ENCODE measurements at places on chromosomes 12 and 14.

DNA sequence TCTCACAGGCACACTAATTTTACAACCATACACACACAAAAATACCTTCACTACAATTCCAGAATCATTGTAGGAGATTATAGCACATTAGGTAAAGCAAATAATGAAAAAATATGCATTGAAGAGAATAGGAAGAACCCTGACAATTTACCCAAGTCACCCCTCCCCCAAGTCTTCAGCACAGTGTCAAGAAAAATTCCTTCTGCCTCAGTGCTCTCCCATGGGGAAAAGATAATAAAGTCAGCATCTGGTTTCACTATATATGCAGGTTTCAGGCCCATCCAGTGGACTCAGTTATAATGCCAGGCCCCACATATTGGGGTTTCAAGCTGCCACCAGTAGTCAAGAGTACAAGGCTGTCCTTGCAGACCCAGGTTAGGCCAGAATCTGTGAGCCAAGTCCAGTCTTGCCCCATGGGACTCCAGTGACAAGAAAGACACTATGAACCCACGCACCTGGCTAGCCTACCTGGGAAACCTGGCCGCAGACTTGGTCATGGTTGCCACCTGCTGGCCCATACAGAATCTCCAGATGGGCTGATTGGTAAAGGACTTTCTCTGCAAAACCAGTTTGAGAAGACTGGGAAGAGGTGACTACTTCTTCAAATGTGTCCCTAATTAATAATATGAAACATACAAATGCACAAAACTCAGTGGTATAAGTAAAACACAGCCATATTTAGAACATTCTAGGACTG, 398.6 kb upstream of the FLRT2 start:
- DNase-seq = no peak

DNA sequence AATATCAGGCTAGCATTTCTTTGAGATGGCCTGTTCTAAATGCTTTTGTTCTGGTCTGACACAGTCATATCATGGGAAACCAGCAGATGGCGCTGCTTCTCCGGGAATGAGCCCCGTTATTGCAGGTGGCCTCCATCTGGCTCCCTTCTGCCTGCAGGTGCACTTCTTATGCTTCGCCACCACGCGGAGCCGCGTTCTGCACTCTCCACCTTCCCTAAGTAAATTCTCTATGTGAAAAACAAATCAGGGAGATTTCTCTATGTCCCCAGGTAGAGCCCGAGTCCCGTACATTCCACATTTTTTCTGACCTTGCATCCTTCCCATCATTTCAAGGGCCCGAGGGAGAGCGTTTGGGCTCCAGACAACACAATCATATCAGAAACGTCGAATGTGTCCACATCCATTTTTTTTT, 26.2 kb downstream of the GLRX5 start:
- peak; percentile 83 for DNase-seq

- no peak for DNase-seq
Measured at GRCh38 chr12:9149372-9149771, 33.7 kb upstream of the A2M start.

DNA sequence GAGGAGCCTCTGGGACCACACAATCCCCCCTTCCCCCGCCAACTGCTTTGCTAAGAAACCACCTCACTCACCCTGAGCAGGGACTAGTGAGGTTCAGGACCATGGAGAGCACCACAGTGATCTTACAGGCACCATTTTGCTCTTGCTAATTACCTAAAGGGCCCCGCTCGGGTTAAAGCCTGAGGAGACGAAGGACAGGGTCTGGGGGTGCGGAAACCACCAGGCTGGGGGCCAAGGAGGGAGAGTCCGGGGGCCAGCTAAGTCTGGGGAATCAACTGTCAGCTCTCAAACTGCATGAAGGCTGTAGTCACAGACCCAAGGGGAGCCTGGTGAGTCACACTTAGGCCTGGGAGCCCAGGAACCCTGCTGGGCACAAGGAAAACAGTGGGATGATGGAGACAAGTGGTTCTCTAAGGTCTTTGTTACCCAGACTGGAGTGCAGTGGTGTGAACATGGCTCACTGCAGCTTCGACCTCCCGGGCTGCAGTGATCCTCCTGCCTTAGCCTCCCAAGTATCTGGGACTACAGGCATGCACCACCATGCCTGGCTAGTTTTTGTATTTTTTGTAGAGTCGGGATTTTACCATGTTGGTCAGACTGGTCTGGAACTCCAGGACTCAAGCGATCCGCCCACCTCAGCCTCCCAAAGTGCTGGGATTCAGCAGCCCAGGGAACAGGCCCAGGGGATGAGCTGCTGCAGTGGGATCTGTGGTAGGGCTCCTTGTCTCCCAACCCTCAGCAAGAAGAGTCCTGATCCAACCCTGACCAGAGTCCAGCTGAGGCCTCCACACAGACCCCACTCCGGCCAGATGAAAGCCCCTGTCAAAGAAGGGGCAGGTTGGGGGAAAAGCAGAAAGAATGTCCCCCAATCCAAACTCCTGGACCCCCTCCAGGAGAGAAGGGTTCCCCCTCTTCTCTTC, 98.8 kb downstream of the CALM1 start:
- peak; percentile 78 for DNase-seq

DNA sequence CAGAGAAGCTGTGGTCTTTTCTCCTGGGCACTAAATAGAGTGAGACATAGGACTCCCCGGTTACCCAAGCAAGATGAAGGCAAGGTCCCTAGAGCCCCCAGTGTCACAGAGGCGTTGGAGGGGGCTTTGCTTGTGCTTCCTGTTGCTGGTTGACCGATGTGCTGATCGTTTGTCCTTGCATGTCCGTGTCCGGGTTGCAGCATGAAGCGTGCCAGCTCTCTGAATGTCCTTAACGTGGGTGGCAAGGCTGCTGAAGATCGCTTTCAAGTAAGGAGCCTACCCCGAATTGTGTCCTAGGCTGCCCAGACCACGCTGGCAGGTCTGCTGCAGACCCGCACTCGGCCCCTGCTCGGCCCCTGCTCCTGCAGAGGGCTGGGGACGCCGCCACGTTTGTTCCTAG, 23.1 kb downstream of the XRCC3 start:
- no peak for DNase-seq

GRCh38 chr14:99346470-99347080, 74.6 kb upstream of the BCL11B start:
- no peak for DNase-seq

- no peak for DNase-seq
Measured at GRCh38 chr12:116629480-116629879, 70.3 kb downstream of the MAP1LC3B2 start.

- no peak for DNase-seq
Measured at GRCh38 chr12:32534698-32535097, 135.3 kb downstream of the FGD4 start.

DNA sequence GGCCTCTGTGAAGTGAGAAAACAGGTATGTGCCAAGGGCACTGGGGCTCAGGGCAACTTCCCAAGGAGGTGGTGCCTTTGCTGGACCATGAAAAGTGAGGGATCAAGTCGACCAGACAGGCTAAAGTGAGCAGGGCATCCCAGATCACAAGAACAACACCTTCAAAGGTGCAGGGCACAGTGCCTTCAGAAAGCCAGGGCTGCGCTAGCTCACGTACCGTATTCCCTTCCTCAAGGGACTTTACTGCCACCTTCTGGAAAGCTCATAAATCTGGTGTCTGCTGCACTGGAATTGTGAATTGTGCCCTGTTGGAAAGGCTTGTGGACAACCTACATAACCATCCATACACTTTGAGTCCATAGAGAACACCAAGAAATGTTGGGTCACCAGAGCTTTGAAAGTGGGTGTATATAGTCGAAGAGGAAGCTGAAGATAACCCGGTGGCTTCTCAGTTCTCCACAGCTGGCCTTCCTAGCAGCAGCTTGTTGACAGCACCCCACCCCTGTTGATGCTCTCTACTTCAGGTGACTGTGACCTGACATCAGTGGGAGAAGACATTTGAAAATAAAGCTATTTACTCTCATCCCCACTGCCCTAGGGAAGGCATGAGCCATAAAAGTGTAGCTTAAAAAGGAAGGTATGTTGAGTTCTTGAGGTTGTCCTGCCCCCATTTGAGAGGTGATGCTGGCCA, 24.5 kb downstream of the FIGNL2 start:
- DNase-seq = peak; percentile 62

DNA sequence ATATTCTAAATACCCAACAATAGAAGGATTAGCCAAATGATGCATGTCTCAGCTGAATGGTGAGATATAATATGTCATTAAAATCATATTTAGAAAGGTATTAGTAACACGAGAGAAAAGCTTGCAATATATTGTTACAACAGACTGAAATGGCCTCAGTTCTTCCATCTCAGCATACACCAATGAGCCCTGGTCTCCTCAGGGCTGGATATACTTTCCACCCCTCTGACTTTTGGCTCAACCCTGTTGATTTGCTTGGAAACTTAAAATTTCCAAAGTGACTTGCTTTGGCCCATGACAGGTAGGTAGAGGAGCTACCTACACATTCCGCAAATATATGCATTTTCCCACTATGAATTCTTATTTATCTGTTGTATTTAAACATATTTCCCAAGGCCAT, 908.1 kb upstream of the TMEM132C start:
- DNase-seq = no peak

GRCh38 chr12:130970908-130971233, 17.2 kb downstream of the ADGRD1 start:
- no peak for DNase-seq

DNA sequence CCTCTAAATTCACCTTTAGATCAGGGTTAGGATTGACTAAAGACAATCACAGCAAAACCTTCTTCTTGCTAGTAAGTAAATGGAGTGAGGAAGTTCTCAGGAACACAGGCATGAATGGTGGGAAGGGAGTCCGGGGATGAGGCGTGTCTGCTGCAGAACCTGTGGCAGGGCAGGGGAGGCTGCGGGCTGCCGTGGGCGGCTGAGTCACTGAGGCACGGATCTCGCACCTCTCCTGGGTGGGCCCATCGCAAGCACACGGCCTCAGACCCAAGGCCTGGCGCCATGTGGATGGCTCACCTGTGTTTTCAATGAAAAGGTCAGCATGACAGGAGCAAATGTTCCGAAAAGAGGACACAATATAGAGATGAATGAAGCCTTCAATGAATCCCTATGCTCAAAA, 85.4 kb downstream of the PIWIL1 start:
- no peak for DNase-seq

DNA sequence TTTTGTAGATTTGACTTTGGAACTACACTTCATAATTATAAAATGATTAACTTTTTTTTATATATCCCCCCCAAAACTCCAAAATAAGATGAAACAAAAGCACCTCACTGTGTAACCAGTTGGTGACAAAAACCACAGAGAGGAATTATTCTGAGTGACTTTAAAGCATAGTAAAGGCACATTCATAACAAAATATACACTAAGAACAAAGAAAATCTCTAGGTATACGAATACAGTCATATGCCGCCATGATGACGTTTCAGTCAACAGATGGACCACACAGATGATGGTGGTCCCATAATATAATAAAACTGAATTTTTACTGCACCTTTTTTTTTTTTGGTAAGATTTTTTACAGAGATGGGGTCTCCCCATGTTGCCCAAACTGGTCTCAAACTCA, 70.7 kb downstream of the MED13L start:
- no peak for DNase-seq

DNA sequence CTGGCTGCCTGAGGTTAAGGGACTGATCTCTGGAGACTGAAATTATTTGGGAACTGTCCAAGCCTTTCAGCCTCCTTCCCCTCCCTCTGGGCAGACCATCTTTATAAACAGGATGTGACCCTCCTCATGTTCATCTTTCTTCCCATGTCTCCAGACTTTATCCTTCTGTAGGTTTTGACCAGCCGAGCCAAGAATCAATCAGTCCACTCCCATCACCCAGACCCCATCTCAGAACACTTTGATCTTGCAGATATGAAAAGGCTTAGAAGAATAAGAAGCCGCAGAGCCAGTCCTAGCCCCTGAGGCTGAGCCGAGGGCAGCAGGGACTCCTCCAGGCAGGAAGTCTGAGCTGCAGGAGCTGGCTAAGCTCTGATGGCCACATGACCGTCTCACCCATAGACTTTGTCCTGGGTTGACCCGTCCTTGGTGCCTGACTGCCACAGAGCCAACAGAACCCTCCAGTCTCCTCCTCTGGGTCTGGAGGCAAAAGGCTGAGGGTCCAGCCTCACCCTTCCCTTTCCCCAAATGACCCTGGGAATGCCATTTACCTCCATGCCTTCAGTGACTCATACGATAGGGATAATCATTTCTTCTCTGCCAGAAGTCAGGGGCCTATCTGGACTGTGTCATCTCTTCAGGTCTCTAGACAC, 1.6 kb downstream of the KRT71 start:
- no peak for DNase-seq

DNA sequence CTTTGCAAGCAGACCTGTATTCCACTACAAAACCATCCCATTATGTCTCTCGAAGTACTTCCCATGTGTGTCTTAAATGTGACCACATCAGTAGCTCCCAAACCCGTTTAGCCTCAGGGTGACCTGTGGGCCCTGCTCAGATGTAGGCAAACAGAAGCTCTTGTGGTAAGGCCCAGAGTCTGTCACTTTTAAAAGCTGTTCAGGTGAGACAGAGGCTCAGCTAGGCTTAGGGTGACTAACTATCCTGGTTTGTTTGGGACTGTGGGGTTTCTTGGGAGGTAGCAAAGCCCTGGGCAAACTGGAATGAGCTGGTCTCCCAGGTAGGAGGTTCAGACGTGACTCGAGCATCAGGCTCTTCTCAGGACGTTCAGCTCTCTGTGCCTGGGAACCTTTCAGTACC, 64.5 kb upstream of the VASH1 start:
- no peak for DNase-seq

DNA sequence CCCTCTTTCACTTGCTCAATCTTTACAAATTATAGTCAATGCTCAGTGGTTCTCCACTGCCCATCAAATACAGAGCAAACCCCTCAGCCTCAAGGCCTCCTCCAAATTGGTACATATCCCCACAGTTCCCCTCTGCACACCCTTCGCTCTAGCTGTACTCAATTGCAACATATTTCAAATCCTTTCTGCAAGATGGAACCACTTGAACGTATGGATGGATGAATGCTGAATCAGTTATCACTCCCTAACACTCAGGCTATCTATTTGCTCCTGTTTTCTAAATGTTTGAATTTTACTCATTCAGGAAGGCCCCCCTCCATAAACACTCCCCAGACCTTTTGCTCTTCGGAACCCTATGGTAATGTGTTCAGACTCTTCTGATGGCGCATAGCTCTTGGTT, 24.5 kb downstream of the ATG14 start:
- DNase-seq = no peak

DNA sequence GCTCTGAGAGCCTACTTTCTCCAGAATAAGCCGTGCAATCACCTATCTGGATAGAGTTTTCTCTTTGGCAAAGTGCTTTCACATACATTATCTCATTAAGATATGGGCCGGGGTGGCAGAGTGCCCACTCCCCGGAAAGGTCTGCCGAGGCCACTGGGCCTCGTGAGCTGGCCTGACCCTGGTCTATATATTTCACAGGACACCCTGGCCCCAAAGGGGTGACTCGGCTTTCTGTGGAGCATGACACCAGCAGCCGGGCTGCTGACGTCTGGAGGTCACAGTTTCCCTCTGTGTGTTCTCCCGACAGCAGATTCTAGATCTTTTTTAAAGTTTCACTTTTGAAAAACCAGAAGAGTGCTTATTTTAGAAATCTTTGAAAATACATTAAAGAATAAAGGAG, 27.9 kb upstream of the ATP2A2 start:
- peak; percentile 45 for DNase-seq
